Skin of body (tissue), 3 donors: ENCODE measurements at places on chromosomes 1 and 21.

DNA sequence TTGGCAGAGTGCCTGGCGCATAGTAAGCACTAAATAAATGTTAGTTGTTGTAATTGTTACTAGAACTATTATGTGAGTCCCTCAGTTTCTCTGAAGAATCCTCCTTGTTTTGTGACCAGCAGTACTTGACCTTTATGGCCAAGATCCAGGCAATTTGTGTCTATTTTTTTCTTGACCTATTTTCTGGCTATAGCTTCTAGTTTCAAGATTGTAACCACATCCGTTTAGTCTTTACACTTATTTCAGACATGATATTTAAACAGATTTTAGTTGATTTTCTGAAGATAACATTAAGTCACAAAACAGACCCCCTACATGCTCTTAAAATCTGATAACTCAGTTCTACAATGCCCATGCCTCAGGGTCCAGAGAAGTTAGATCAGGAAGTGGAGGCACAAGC is 50.3 kb downstream of the CDC7 start:
- DNase-seq: no peak

DNA sequence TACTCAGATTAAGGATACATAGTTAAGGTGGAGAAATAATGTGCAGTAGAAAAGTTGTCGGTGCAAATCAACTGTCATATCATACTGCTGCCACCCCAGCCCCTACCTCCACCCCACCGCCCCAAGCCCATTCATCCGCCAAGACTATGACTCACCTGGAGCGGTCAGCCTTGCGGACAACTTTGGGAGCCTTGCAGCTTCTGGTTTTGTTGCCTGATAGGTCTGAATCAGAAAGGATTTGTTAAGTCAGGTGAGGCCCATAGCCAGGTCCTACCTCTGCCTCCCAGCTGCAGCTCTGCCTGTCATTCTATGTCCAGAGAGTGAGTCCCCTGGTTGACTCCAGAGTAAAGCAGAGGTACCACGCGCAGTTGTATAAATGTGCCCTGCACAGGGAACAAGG is 12.6 kb downstream of the C1orf162 start:
- DNase-seq: no peak

GRCh38 chr1:29964718-29965533 is 728.6 kb downstream of the PTPRU start:
- no peak for DNase-seq

GRCh38 chr1:109186733-109187086 is 27.0 kb upstream of the SARS1 start:
- peak; percentile 28 for DNase-seq

GRCh38 chr1:51875291-51875772 is 3.2 kb downstream of the NRDC start:
- DNase-seq: no peak
